Hippocampal formation (tissue), 2 donors: ENCODE measurements at places on chromosomes 7 and 10.

GRCh38 chr7:156783864-156784263, 109.1 kb downstream of the LMBR1 start:
- no peak for DNase-seq

- DNase-seq: no peak
Measured at GRCh38 chr7:94301024-94301586, 93.6 kb upstream of the COL1A2 start.

GRCh38 chr10:77531441-77532001, 106.1 kb downstream of the KCNMA1 start:
- peak; percentile 20 for DNase-seq

- DNase-seq: no peak
Measured at GRCh38 chr10:35331894-35332640, 4.2 kb upstream of the CCNY start.

DNA sequence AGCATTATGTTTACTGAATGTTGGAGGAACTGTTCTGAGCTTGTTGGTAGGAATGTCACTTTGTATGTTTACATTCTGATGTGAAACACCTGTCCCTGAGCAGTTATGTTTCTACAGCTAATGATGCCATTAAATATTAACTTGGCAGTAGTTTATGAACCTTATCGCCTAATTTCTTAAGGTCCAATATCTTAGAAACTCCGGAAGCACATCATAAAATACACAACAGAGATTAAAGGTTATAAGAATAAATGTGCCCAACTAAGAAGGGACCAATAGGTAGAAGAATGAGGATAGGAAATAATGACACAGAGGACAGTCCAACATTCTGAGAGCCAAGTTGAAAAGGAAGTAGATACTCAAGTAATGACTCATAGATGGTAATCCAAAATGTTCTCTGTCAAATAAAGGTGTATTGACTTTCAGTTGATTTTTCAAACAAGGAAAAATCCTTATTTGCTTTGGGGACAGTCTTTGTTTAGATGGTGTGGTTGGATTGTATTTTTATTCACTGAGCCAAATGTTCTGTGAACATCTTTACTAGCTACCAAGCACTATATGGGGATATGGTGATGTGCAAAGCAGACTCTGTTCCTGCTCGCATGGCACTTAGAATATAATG, 31.9 kb downstream of the LCOR start:
- DNase-seq: no peak

- DNase-seq: no peak
Measured at GRCh38 chr7:5491251-5492019, 67.8 kb upstream of the TNRC18 start.

- no peak for DNase-seq
Measured at GRCh38 chr7:5387711-5388245, 35.9 kb downstream of the TNRC18 start.

DNA sequence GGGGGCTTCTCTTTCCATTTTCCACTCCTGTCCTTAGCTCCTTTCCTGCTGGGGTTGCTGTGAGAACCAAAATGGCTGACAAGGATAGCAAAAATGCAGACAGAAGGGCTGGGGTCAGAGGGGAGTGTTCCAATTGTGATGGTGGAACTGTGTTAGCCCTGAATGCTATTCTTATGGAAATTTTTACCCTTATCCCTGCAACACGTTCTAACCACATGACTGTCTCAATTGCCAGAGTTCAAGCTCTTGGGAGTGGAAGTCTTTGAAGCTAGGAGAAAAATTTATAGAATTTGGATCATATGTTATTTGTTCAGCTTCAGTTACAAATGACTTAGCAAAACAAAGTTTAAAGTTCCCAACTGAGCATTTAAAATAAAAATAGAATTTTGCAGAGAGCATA, 134.1 kb downstream of the ADCYAP1R1 start:
- DNase-seq: no peak

DNA sequence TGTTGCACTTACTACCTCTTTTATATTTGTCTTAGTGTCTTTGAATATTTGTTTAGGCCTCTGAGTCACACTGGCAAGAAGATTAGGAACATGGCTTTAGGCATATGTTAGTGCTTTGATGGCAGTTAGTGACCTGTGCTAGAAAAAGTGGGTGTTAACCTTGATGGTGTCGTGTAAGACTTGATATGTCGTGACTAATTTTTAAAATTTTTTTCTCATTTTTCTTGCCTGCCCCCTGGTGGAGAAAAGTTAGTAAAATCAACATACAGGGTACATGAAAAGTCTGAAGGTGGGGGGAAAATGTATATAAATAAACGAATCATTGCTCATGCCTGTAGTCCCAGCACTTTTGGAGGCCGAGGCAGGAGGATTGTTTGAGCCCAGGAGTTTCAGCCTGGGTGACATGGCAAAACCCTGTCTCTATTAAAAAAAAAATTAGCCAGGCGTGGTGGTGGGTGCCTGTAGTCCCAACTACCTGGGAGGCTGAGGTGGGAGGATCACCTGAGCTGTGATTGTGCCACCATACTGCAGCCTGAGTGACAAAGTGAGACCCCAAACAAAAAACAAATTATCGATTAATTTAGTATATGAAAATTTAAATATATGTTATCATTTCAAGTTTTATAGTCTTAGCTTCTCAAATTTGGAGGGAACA, 44.6 kb downstream of the TAX1BP1 start:
- DNase-seq: no peak

DNA sequence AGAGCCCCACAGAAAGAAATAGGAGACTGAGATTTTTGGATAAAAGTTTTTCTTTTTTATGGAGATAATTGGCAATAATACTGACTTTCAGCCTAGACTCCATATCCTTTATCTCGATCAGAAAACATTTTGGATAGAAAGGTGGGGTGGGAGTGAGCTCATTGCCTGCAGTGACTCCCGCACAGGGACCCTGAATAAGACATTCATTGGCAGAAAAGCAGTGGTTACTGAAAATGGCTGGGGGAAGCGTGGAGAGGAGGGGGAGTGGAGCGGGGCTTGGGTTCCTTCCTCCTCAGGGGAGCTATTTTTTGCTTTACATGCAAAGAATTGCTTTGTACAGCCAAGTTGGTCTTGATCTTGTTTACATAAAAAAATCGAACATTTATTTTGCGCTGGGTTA, 90.4 kb upstream of the BMPER start:
- no peak for DNase-seq

GRCh38 chr10:8065651-8066050, 11.2 kb downstream of the GATA3 start:
- no peak for DNase-seq

- DNase-seq: no peak
Measured at GRCh38 chr10:122276611-122277208, 5.6 kb downstream of the BTBD16 start.

DNA sequence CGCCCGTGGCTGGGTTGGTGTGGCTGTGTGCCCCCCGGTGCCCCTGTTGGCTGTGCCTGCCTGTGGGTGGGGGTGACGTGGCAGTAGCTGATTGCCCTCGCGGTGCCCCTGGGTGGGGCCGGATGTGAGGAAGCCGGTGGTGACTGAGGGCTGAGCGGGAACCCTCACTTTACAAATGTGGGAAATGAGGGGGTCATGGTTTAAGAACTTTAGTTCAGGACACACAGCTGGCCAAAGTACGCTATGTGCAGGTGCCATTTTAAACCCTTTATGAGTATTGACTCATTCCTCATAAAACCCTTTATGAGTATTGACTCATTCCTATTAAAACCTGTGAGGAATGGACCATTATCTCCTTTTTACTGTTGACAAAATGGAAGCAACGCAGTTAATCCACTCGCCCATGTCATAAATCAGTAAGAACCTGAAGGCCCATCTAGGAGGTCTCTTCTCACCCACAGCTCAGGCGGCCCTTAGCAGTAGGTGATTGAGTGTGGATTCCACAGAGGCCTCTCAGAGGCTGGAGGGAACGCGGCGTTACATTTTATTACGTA, 290.1 kb upstream of the COBL start:
- DNase-seq: no peak

- no peak for DNase-seq
Measured at GRCh38 chr7:85081392-85081791, 105.5 kb downstream of the SEMA3D start.

DNA sequence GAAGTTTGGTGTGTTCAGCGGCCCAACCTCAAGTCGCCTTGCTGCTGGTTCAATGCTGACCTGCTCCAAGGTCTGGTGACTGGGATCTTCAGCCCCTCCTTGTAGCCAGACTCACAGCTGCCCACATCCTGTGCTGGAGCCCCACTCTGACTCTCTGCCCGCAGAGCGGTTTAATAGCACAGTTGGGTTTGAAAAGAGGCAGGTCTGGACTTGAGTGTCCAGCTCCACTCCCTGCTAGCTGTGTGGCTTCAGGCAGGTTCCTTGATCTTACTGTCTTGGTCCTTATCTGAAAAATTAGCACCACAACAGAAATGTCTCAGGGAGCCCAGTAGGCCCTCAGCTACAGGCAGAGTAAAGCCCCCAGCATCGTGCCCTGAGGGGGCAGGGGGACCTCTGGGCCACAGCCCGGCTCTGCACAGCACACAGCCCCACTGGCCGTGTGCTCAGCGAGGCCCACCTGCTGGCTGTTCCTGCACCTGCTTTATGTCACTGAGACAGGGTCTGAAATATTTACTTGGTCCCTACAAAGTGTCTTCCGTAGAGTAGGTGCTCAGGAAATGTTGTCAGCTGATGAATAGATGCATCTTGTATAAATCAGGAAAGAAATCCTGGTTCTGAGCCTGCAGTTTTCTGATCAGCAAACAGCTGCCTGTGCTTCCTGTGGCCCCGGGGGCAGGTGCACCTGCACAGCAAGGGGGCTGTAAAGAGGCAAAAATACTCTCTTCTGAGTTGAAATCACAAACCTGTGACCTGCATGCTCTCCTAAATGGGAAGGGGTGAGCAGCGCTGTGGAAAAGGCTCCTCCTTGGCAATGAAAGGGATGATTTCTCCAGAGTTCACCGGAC, 155.5 kb downstream of the SVIL start:
- DNase-seq: no peak

DNA sequence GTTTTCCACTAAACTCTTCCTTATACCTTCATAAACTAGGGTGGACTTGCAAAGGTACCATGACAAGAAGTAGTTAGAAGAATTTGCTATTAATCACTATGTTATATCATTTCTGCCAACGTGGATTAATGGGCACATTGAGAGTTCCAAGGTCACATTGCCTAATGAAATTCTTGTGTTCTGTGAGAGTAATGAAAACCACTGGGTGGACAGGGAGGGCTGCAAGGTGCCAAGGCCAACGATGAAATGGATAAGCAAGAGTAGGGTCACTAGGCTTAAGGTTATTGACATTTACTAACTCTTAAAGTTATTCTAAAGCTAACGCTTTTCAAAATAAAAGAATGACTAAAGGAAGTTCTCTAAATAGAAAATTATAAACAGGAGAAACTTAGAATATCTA, 6.6 kb upstream of the ABCB4 start:
- no peak for DNase-seq

- DNase-seq: no peak
Measured at GRCh38 chr10:43361547-43362190, 9.8 kb upstream of the FXYD4 start.

DNA sequence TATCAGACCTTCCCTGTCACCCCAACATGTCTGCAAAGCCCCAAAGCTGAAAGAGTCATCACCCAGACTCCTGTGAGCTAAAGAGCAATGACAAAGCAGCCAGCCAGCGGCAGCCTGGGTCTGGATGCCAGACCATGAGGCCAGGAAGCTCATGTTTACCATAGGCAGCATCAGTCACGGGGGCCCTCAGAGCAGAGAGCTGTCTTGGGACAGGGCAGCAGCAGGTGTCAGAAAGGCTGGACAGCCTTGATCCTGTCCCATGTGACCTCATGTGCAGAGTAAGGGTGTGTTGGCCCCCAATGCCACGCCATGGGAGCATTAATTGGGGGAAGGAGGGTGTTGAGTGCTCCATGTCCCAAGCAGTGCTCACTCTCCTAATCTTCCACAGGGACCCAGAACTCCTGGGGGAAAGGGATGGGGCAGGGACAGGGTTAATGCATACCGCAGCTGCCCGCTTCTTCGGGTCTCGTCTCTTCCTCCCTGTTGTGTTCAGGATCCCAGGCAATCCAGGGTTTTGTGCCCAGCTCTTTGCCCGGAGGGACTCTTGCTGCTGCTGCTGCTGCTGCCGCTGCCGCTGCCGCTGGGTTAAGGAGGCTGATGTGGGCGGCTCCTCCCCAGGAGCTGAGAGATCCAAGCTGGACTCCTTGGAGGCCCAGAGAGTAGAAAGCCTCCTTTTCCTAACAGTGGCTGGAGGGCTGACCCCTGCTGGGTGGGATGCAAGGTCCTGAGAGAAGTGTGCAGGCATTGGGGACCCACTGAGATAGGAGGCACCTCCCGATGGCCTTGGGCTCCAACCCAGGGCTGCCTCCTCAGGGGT, 7.1 kb downstream of the CCDC201 start:
- DNase-seq: no peak

DNA sequence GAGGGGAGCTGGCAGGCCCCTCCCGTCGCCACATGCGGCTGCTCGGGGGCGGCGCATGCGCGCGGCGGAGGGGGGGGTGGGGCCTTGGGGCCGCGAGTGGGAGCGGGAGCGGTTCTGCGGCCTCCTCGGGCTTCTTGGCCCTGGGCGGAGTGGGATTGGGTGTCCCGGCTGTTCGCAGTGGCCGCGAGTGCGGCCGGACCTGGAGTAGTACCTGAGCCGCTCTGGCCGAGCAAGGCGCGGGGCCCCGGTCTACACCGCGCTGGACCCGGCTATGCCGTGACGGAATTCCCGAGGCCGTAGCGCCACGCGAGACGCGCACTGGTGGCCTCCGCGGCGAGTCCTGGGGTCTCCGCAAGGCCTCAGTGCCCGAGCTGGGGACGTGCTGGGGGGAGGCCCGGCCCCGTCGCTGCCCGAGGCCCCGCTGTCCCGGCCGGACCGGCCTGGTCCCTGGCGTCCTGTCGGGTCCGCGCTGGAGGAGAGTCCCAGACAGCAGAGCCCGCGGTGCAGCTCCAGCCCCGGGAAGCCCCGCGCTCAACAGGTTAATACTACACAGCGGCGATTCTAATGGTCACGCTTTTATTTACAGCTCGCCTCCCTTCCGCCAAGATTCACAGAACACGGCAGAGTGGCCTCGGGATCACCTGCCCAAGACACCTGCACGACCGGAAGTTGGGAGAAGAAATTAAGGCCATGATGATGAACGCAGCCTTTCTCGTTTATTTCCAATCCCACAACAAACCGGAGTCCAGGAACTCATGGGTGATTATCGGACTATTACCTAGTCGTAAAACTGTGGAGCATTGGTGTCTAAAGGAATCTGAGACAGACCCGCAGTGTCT, 671 bp upstream of the PAXIP1 start:
- peak; percentile 53 for DNase-seq

- no peak for DNase-seq
Measured at GRCh38 chr10:106133451-106133850, 1031.1 kb downstream of the SORCS1 start.

GRCh38 chr7:50304129-50304910, at the start of gene IKZF1:
Gene IKZF1 (plus strand): TSS chr7:50304716. CDS start chr7:50319062, 14,346 bp downstream.
- DNase-seq: no peak
